Vagina (tissue), 2 donors: ENCODE measurements at places on chromosomes 1 and 21.

- no peak for DNase-seq
These were observed 33.2 kb downstream of the RHOU start for GRCh38 chr1:228768355-228769000.

DNA sequence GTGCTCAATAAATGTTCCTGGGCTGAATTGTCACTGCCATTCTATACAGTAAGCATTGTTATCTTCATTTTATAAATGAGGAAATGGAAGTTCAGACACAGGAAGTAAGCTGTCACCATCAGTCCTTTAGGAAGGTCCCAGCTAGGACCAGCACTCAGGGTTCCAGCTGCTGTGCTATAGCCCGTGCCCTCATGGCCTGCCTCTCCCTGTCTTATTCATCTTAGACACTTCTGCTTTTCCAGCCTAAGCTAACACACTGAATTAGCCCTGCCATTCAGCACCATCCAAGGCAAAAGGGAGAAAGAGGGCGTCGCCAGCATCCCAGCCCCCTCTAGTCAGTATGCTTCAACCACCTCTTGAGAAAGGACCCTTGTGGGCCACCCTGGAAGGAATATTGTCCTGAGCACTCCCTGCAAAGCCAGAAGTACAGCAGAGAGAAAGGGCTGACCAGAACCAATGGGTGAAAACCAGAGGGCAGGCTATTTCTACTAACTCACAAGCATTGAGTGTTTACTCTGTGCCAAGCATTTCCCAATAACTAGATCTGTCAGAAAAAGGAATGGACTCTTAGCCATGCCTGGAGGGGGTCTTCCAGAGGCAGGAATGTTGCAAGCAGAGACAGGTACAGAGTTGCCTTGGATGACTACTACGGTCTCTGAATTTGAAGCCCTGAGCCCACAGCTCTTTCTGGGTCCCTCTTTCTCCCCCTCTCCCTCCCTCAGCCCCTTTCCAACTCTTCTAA is 77.9 kb upstream of the NFIA start:
- DNase-seq: no peak

DNA sequence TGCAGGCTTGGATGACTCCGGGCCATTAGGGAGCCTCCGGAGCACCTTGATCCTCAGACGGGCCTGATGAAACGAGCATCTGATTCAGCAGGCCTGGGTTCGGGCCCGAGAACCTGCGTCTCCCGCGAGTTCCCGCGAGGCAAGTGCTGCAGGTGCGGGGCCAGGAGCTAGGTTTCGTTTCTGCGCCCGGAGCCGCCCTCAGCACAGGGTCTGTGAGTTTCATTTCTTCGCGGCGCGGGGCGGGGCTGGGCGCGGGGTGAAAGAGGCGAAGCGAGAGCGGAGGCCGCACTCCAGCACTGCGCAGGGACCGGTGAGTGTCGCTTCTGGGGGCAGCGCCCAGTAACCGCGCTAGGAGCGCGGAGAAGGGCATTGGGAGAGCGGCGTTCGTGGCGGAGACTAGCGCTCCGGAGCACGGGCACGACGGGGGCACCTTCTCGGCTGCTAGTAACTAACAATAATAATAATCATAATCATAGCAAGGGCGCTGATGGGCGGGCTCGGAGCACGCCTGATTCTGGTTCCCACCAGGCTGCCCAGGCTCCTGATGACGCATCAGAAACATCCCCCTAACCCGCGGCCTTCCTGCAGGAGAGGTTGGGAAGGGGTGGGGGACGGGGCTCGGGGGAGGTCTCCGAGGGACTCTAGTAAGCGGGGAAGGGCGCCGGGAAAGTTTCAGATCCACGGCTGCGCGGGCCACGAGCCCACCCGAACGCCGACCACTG is at the start of gene MX1:
TSS of gene MX1 (plus strand) at position 286 of the 722 bp plus-strand sequence. CDS start 5,832 bp downstream, outside the sequence.
- no peak for DNase-seq

GRCh38 chr1:31714442-31715086 is 10.7 kb upstream of the COL16A1 start:
- peak; percentile 93 for DNase-seq

DNA sequence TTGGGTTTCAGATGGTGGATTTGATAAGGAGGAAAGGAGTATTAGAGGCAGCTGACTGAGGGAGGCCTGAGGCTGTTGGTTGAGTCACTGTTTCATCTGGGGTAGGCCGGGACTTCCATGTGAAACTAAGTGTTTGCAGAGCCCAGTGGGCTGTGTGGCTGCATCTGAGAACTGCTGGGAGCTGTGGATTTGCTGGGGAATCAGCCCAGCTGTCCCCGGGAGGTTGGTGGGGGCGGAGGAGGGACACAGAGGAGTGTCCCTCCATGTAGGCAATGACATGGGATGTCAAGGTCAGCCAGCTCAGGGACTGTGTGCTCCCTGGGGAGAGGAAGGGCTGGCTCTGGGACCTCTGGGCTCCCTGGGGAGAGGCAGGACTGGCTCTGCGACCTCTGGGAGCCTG is 36.4 kb downstream of the SLC2A7 start:
- DNase-seq: no peak

GRCh38 chr1:212351588-212352362 is 62.9 kb downstream of the PACC1 start:
- DNase-seq: no peak

- no peak for DNase-seq
These were observed 30.2 kb downstream of the NDC1 start for GRCh38 chr1:53807916-53808315.
